SK-N-SH treated with all-trans-retinoic acid at 6 μM for 48 hours (cell line): ENCODE measurements at places on chromosomes 3 and 15.

DNA sequence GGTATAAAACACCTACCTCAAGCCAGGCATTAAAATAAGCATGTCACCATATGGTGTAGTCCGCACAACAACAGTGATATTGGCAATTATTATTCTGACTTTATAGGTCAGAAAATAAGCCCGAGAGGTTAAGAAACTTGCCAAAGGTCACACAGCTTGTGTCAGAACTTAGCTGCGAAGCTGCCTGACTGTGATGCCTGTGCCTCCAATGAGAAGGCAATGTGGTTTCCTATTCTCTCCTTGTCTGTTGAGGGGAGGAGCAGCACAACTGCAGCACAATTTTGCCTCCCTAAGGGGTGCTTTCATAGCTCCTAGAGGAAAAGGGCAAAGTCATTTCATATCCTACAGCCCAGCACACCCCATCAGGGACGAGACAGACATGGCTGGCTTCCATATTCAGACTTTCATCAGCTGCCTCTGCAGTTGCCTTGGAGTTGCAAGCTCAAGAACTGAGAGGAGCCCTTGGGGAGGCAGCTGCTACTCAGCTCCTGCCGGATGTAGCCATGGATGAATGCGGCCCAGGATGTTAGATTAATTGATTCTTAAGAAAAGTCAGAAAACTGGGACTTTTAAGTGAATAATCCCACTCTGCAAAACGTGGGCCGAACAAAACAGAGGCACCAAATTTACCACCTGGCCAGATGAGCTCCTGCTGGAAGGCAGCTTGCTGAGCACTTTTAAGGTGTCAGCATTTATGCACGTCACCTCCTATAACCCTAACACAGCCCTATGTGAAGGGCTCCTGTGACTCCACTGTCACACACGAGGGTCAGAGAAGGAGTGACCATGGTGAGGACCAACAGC, 38.5 kb downstream of the MYO5C start:
- ATAC-seq, result no peak

GRCh38 chr3:46408853-46409252, 1.8 kb downstream of the CCRL2 start:
- ATAC-seq, result no peak

- no peak for ATAC-seq
Observed at GRCh38 chr3:157327018-157327417, 109.6 kb upstream of the PTX3 start.

- no peak for ATAC-seq
Observed at GRCh38 chr3:166472015-166472414, 634.8 kb upstream of the BCHE start.

DNA sequence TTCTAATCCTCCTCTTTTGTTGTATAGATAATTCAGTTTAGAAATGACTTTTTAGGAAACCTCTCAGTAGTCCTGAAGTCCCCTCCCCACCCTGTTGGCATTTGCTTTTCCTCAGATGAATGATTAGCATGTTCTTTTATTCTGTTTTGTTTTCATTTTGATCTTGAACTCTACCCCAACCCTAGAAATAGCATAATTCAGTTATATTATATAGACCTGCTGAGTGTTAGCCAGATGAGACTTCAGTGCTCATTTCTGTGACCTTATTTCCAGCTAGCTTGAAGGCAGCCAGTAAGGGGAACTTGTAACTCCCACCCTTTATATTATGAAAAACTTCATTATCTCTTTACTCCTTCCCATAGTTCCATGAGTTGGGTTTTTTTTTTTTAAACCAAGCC, 41.2 kb downstream of the SNRK start:
- no peak for ATAC-seq

DNA sequence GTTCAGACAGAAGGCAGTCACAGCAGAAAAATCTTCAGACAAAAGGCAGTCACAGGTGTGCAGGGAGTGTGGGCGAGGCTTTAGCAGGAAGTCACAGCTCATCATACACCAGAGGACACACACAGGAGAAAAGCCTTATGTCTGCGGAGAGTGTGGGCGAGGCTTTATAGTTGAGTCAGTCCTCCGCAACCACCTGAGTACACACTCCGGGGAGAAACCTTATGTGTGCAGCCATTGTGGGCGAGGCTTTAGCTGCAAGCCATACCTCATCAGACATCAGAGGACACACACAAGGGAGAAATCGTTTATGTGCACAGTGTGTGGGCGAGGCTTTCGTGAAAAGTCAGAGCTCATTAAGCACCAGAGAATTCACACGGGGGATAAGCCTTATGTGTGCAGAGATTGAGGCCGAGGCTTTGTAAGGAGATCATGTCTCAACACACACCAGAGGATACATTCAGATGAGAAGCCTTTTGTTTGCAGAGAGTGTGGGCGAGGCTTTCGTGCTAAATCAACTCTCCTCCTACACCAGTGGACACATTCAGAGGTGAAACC, 27.6 kb downstream of the ZNF589 start:
- no peak for ATAC-seq

DNA sequence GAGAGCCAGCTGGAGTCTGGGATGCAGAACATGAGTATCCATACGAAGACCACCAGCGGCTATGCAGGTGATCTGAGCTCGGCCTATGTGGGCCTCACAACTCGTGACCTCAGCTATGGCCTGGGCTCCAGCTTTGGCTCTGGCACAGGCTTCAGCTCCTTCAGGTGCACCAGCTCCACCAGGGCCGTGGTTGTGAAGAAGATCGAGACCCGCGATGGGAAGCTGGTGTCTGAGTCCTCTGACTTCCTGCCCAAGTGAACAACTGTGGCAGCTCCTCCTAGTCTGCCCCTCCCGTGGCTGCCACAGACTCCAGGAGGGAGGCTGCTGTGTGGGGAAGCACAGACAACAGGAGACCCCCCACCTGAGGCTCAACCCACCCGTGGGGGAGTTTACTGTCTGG, 3.6 kb upstream of the KPNA4 start:
- ATAC-seq, result no peak

GRCh38 chr15:55750706-55751105, 7.8 kb upstream of the PRTG start:
- ATAC-seq, result no peak

DNA sequence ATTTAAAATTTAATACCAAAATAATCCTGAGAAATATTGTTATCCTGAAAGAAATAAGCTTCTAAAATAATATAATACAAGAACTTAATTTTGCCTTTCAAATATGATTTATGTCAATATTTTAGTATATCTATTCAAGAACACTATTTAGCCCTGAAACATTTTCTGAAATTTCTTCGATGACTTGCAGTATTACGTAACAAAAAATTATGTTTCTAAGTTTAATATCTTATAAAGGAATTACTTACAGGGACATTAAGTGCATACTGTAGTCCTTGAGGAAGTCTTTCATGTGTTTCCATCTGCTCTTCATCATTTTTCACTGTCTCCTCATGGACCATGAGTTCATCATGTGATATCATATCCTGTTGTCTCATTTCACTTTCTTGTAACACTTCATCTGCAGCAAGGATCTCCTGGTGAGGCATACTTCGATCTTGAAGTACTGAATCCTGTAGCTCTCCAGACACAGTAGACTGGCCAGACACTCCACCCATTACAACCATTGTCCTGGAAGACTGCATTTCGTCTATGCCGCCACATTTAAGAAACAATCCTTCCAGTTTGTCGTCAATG, 62.0 kb downstream of the ZNF148 start:
- peak; percentile 58 for ATAC-seq

- ATAC-seq, result no peak
Observed at GRCh38 chr15:35987056-35987455, 441.1 kb upstream of the DPH6 start.

- ATAC-seq, result peak; percentile 97
Observed at GRCh38 chr3:115239717-115240116, 92.6 kb upstream of the ZBTB20 start.

- peak; percentile 22; the same call in 1 of the 3 replicates for ATAC-seq
Observed at GRCh38 chr3:94616833-94617232, 554.0 kb downstream of the NSUN3 start.

GRCh38 chr15:74337607-74338211, 29.7 kb downstream of the CYP11A1 start:
- no peak for ATAC-seq

GRCh38 chr3:52651592-52651991, 34.1 kb downstream of the PBRM1 start:
- ATAC-seq, result no peak

DNA sequence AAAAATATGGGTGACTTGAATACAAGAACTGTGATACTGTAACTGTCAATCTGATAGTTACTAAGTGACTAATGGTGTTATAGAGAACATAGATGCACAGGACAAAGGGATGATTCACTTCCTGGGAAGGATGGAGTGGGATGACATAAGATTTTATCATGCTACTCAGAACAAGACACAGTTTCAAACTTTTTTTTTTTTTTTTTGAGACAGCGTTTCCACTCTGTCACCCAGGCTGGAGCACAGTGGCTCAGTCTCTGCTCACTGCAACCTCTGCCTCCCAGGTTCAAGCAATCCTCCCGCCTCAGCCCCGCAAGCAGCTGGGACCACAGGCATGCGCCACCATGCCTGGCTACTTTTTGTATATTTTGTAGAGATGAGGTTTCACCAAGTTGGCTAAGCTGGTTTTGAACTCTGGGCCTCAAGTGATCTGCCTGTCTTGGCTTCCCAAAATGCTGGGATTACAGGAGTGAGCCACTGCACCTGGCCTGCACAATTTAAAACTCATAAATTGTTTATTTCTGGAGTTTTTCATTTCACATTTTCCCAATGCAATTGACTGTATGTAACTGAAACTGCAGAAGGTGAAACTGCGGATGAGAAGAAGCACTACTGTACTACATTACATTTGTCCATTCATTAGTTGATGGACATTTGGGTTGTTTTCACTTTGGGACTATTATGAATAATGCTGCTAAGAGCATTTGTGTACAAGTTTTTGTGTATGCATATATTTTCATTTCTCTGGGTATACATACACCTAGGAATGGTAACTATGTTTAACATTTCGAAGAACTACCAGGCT, 40.6 kb downstream of the ADIPOQ start:
- ATAC-seq, result peak; percentile 94

DNA sequence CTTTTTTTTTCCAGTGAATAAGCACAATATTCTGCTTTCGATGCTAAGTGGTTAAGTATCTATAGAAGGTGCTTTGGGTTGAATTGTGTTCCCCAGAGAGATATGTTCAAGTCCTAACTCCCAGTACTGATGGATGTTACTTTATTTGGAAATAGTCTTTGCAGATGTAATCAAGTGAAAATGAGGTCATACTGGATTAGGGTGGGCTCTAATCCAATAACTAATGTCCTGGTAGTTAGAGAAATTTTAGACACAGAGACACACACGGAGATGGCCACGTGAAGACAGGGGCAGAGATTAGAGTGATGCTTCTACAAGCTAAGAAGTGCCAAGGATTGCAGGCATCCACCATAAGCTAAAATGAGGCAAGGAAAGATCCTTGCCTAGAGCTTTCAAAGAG, 662.3 kb downstream of the NAALADL2 start:
- no peak for ATAC-seq

DNA sequence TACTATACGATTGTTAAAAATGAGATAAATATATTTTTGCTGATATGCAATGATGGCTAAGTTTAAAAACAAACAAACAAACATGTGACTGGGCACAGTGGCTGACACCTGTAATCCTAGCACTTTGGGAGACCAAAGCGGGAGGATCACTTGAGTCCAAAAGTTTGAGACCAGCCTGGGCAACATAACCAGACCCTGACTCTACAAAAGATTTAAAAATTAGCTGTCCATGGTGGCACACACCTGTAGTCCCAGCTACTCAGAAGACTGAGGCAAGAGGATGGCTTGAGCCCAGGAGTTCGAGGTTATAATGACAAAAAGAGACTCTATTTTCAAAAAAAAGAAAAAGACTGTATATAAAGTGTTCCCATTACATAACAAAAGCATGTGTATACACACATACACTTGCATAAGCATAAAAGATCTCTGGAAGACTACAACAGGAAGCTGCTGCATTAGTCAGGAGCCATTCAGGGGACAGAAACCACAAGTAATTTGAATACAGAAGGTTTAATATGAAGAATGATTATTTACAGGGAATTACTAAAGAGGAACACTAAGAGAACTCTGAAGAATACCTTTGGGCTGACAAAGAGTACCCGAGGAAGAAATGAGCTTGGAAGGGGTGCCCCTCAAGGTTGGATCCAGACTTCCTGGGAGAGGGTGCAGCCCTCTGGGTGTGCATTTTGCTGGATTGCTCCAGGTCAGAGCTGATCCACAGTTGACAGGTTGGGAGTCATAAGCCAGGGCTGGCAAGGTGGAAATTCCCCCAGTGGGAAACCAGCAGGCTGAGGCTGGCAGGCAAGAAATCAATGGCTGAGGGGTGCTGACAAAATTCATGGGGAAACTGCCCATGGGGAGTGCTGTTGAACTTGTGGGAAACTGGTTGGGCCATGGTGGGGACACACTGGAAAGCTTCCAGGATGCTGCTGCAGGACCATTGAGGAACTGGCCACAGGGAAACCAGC, 9.3 kb upstream of the TM4SF18 start:
- ATAC-seq, result peak; percentile 54

- peak; percentile 12; the same call in 1 of the 3 replicates for ATAC-seq
Observed at GRCh38 chr15:65833501-65834205, 35.6 kb upstream of the RAB11A start.

DNA sequence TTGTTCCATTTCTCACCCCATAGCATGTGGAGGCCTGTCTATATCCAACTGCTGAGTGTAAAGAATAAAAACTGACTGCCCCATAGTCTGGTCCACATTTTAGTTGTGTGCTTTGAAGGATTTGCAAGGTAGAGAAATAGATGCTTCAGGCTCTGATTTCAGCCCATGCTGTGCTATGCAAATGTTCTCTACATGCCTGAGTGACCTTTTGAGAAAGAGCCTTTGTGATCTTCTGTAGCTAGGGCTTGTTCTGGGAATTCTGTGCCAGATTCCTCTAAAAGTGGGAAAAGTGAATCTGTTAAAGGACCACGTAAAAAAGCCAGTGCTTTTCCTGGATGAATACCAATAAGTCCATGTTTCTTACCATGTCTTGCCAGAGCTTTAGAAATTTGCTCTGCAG, 5.2 kb downstream of the KCTD6 start:
- peak; percentile 29 for ATAC-seq

- ATAC-seq, result no peak
Observed at GRCh38 chr3:190497811-190498210, 16.1 kb upstream of the IL1RAP start.

DNA sequence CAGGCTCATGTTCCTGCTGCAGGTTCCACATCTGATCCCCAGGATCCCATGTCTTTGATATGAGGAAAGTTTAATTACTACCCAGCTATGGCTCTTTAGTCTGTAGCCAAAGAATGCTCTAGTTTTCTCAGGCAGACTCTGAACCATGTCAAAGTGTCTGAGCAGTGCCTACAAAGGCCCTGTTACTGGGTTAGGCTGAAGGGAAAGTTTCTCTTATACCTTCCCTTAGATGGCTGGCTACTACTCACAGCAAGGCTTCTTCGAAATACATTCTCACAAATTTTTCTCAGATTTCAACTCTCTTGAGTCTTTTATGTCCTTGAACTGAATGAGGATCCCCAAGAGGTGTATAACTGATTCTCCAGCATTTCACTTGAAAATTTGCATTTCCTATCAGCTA, 102.4 kb downstream of the NR1D2 start:
- ATAC-seq, result peak; percentile 67

- ATAC-seq, result no peak
Observed at GRCh38 chr15:69795601-69796000, 302.1 kb downstream of the TLE3 start.

DNA sequence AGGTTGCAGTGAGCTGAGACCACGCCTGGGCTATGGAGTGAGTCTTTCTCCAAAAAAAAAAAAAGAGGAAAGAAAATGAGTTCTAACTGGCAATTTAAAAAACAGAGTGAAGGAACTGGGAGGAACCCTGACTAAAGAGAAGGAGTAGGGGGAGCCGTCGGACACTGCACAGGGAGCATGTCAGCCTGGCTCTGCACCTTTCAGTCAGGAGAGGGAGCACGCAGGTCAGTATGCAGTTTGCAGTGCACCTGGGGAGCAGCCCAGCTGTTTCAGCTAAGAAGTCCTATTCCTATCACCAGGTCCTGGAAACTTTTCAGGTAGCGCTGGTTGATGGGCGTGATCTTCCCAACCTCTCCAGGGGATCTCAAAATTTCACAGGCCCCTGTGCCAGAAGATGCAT, 14.9 kb upstream of the ZXDC start:
- ATAC-seq, result no peak
